Stimulated activated CD4-positive, alpha-beta T cell treated with anti-CD3 and anti-CD28 coated beads, Interleukin-1b, Interleukin-23, amount 100 ng/mL, for 1 hour (primary cell): ENCODE measurements at places on chromosomes 5 and 9.

GRCh38 chr5:143721925-143722324 lies 90.0 kb upstream of the HMHB1 start:
- DNase-seq: no peak

DNA sequence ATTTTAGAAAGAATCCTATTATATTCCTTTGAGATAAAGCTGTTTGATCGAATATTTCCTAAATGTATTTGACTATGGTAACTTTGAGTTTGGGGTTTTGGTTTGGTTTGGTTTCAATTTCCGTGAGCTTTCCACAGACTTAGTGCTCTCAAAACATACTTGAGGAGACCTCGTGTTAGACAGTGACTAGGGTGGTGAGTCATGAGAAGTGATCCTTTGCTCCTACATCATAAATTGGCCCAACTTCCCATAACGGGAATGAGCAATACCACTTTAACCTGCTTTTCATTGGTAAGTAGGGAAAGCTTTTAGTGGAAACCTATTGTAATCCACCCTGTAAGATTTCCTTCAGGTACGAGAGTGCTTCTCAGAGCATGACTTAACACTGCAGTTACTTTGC lies 3.8 kb upstream of the RASEF start:
- DNase-seq: no peak

DNA sequence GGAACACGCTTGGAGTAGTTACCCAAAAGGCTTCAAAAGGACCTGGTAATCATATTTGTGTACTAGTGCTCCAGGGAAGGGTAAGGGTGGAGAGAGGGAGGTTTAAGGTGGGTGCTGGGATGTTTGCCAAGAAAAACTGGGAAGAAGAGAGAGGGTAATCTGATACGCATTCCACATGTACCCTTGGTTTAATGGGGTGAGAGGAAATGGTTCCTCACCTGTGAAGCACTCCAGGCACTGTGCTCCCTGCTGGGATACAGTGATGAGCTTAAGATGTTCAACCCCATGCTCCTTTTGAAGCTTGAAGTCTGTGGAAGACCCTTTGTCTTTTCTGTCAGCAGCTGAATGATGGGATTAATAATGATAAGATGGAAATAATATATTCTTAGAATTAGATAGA lies 98.4 kb downstream of the COX7C start:
- no peak for DNase-seq

- no peak for DNase-seq
Observed at GRCh38 chr5:31664566-31664965, 25.6 kb downstream of the PDZD2 start.

GRCh38 chr9:136670576-136671253 lies 8.0 kb downstream of the EGFL7 start:
- DNase-seq: no peak

DNA sequence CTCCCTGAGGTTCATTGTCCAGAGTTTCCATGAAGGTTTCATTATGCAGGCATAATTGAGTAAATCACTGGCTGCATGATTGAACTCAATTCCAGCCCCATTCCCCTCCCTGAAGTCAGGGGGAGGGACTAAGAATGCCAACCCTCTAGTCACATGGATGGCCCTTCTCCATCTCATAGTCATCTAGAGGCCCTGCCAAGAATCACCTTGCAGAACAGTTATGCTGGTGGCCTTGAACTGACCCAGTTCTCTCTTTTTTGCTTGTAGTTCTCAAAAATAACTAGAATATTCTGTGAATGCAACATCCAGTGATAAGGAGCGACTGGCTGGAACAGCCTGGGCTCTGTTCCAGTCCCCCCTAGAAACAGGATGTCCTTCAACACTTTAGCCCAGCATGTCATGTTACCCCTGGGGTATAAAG lies 31.7 kb downstream of the SLC35A4 start:
- DNase-seq: no peak

DNA sequence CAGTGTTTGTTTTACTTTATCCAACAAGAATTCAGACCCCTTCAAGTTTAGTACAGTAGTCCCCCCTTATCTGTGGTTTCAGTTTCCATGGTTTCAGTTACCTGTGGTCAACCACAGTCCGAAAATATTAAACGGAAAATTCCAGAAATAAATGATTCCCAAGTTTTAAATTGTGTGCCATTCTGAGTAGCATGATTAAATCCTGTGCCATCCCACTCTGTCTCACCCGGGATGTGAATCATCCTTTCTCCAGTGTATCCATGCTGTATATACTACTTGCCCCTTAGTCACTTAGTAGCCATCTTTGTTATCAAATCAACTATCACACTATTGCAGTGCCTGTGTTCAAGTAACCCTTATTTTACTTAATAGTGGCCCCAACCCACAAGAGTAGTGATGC lies 153.8 kb upstream of the RASA1 start:
- DNase-seq: no peak

GRCh38 chr5:178778919-178779318 lies 48.5 kb upstream of the ZNF354A start:
- DNase-seq: no peak

DNA sequence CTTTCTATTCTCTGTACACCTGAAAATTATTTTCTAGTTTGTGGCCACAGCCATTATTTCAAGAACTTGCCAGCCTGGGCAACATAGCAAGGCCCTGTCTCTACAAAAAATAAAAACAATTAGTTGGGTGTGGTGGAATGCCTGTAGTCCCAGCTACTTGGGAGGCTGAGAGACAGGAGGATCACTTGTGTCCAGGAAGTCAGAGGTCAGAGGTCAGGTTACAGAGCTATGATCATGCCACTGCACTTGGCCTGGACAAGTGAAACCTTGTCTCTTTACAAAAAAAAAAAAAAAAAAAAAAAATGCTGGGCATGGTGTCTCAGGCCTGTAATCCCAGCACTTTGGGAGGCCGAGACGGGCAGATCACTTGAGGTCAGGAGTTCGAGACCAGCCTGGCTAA lies 58.3 kb downstream of the HMGCR start:
- DNase-seq: no peak

DNA sequence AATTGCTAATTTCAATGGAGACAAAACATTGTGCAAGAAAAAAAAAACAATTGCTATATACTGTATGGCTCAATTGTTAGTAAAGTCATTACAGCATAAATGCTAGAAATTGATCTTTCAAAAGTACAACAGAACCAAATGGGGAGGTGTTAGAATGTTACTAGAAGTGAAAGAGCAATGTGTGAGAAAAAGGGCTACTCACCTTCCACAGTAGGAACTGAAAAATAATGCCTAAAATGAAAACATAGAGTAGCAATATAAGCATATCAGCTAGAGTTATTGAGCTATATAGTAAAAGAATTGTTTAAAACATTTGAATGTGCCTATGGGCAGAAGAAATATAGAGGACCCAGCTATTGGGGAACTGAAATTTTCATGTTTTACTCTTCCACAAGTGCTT lies 10.9 kb upstream of the RXFP3 start:
- DNase-seq: no peak

GRCh38 chr9:8905731-8906130 lies 1106.2 kb upstream of the DMAC1 start:
- no peak for DNase-seq

- no peak for DNase-seq
Observed at GRCh38 chr5:64811050-64811640, 42.4 kb downstream of the CWC27 start.

DNA sequence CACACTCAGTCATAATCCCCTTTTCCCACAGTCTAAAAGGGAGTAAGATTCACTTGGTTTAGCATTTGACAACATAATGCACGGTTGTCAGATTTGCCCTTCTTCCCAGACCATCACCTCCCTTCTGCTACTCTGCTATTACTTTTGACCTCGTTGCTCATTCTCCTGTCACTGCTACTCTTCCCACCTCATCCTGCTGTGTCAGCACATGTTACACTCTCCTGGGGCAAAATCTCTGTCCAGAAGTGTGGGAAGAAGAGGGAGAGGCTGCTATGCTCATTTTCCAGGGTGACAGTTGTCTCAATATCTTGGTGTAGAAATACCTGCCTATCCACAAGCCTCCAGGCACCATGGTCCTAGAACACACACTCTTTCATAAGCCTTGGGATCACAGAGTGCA lies 449.9 kb upstream of the PIK3R1 start:
- no peak for DNase-seq

DNA sequence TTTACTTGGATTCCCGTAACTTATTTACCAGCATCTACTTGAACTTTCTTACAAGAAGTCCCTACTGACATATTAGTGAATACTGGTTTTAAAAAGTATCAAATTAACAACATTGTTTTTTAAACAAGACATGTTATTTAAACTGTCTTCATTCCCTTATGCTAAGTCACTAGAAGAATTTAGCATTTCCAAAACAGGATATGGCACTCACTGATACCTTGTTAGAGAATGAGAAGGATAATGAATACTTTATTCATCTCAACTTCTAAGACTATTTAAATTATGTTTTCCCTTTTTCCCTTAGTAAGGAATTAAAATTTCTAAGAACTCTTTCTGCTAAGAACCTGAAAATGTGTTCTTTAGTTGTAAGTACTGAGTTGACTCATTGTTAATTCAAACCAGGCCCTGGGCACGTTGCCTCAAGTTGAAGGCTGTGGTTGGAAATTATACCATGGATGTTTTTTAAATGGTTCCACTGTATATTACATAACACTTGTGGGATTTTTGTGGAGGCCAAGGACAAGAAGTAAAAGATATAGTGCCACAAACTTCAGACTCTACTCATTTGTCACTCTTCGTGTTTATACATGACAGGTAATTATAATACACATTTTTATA lies 219.0 kb upstream of the EDIL3 start:
- no peak for DNase-seq

- DNase-seq: no peak
Observed at GRCh38 chr9:93451849-93452709, 594 bp downstream of the FAM120A start.

- DNase-seq: no peak
Observed at GRCh38 chr9:93092251-93092991, 3.6 kb upstream of the CARD19 start.

DNA sequence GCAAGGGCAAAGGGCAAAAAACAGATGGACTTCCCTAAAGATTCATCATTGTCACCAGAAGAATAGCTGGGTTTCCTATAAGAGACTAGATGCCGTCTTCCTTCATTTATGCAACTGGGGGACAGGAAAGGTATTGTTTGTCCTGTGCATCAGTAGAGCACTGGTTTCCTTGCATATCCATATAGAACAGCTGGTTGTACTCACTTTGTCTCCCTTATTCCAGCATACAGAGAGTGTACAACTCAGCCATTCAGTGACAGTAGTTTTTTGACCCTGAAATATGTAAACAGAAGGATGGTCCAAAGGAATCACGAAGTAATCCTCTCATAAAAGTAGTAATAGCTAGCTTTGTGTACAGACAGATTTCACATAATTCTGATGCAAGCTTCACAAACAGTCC lies 22.5 kb upstream of the MAST4 start:
- DNase-seq: no peak

DNA sequence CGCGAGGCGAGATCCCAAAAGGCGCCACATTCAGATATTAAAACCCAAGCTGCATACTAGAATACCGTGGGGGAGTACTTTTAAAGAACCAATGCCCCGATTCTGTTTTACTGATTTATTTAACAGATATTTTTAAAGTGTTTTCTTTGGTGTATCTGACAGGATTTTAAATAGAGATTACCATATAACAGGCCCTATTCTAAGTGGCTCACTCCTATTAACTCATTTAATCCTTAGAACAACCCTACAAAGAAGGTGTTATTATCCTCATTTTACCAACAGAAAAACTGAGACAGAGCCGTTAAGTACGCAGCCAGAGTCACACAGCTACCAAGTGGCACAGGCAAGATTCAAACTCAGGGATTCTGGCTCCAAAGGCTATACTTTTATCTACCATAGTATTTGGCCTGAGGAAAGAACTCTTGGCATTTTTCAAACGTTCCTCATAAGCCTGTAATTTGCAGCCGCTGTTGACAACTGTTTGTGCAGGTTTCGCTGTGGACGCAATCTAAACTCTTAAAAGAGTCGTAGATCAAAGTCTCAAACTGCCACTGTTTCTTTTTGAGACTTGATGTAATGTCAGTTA lies 550 bp upstream of the TMEM245 start:
- no peak for DNase-seq

DNA sequence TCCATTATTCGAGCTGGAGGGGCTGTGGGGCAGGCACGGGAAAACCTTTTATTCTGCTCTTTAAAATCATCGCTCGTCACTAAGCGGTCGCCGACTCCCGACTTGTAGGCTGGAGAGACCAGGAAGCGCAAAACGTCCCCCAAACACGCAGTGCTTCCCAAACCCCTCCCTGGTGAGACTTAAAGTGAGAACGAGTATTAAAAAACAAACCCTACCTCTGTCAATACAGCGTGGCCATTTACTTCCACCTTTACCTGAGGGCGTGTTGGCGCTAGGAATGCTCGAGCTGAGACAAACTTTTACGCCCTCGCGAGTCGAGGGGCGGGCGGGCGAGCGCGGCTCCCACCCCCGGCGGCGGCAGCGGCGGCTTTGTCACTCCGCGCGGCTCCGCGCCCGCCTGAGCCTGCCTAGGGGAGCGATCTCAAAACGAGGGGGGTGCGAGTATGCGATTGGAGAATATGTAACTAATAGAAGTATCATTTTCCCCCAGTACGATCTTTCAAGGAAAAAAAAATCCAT lies at the start of gene NR2F1-AS1:
Gene NR2F1-AS1, minus strand, starts transcription at position 293 of the 519 bp plus-strand sequence.
- DNase-seq: no peak

DNA sequence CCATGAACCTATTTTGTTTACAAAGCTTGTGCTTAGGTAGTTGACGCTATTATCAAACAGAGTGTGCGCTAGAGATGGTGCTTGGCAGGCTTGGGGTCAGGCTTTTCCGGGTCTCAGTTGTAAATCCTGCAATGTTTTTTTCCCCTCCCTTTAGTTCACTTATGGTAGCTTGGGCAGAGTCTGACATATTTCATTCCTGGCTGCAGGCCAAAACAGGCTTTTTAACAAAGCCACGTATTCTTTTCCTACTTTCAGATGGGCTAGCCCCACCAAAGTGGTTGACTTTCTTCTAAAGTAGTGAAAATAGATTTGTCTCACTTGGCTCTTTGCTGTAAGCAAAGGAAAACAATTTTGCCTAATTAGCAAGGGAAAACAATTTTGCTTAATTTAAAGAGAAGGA lies 58.0 kb upstream of the FBN2 start:
- no peak for DNase-seq
